Thoracic aorta (tissue), 2 donors: ENCODE measurements at places on chromosomes 16 and 17. TPM values are rescaled to one million over a fixed set of nuclear protein-coding genes. Genes with fewer than 3 reads are reported as not detected.

GRCh38 chr16:24645739-24646645, 83.5 kb upstream of the TNRC6A start:
- DNase-seq: peak; percentile 28

- no peak for DNase-seq
These were observed 10.4 kb upstream of the CHMP6 start for GRCh38 chr17:80981062-80981902.

GRCh38 chr16:79041206-79041605, 559.3 kb downstream of the MAF start:
- no peak for DNase-seq

DNA sequence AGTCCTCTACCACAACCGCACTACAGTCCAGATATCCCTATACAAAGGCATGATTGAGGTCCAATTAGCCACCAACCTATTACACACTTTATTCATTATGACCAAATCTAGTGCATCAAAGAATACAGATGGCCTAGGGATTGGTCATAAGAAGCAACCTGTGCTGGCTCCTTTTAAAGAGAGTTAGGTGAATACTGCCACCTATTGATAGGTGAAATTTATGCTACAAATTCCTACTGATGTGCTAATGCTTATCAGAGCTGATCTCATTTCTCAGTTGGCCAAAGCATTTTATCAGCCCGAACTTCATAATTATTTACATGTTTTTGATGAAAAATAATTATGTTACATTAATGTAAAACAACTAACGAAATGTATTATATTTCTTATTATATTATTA, 166.3 kb downstream of the ANKFN1 start:
- no peak for DNase-seq

DNA sequence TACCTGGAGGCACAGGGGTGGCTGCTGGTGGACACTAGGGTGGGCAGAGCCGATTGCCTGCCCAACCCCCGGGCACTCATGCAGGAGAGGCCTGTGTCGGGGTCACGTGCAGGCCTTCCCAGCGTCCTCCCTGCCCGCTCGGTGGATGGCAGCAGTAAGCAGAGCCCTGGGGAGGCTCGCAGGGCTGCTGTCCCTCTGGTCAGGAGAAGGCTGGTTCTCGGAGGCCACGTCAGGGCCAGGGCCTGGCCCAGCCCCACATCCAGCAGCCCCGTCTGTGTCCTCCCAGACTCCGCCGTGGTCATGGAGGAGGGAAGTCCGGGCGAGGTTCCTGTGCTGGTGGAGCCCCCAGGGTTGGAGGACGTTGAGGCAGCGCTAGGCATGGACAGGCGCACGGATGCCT, 35.6 kb downstream of the TSC2 start:
- no peak for DNase-seq

- DNase-seq: no peak
These were observed 215.5 kb downstream of the MRTFB start for GRCh38 chr16:14286368-14287230.

- no peak for DNase-seq
These were observed 6.7 kb downstream of the ZNF646 start for GRCh38 chr16:31080756-31081419.

GRCh38 chr16:30350134-30350871, 4.8 kb downstream of the CD2BP2 start:
- no peak for DNase-seq

The CCL8 gene
- 2.5 TPM for total RNA-seq

The PRAC1 gene
- total RNA-seq: not detected

The MLST8 gene
- total RNA-seq: 47.7 TPM

The SPNS3 gene
- not detected for total RNA-seq
